ENCODE measurements at places on chromosomes 1 and 21.

GRCh38 chr1:166838766-166839599, at the start of gene POGK:
Gene POGK, plus strand, starts transcription at chr1:166839475. Its CDS starts 1,482 bp downstream, at chr1:166840957.
- peak; percentile 75 for DNase-seq

DNA sequence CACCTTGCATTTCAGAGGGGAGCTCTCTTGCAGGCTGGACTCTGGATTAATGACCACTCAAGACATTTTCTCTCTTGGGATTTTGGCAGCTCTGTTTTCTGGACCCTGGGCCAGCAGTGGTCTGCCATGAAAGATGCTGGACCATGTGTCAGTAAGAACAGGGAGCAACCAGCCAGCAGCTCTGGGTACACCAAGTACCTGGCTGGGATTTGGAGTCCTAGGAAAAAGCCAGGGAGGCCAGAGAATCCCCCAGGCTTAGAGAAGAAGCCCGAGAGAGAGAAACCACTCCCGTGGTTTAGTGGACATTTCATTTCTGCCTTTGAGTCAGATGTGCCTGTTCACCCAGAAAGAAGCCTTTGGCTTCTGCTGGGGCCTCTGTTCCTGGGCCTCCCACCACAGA, 2.5 kb downstream of the NFASC start:
- no peak for DNase-seq

DNA sequence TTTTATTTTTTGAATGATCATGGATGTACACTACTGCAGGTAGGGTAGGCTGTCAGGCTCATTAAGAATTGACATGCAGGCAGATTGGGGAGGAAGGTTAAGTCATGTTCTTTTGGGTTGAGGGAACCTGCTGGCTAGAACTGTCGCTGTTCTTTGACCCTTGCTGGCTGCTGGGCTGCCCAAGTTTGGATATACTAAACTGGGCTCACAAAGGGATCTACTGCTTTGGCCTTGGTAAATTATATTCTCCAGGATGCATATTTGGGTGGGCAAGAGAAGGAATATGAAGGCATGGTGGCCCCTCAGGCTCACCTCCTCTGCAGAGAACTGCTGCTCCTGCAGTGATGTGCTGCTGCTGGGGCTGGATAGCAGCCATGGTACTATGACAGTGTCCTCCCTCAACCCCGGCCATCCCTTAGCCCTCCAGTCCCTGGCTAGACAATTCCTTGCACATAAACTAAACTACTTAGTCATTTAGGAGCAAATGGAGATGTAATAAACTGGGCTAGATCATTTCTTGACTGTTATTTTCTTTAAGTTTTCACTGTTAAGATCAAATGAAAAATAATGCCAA, 6.1 kb downstream of the ATP1A1 start:
- no peak for DNase-seq

GRCh38 chr1:21337928-21338572, 47.8 kb upstream of the ECE1 start:
- no peak for DNase-seq

GRCh38 chr1:14578156-14578555, 20.3 kb upstream of the KAZN start:
- no peak for DNase-seq

GRCh38 chr1:154863315-154864174, 6.5 kb downstream of the KCNN3 start:
- DNase-seq, result peak; percentile 75

GRCh38 chr1:214332946-214333798, 52.2 kb downstream of the SMYD2 start:
- peak; percentile 49 for DNase-seq

GRCh38 chr1:214124915-214125314, 137.1 kb downstream of the PROX1 start:
- DNase-seq, result no peak

DNA sequence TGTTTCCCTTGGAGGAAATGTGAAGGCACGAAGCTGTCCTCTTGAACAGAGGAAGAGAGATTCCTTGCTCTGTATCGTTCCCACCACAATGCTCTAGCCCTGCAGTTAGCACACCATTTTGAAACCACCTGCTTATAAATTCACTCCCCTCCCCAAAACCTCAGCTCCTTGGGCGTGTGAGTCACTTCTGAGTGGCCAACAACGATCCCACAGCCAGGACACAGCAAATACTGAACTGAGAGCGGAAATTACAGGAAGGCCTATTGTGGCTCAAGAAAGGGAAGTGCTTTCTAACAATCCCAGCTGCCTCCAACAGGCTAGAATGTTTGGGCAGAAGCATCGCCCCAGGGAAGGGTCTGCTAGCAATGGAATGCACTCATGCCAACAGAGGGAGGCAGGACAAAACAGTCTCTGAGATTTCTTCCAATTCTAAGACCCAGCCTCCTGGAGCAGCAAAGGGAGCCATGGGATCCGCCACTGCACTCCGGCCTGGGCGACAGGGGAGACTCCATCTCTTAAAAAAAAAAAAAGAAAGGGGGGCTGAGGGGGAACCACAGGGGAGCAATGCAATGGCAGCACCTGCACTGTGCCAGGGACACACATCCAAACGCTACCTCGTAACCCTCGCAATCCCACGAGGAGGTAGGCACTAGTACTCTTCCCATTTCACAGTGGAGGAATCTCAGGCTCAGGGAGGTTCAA, 1.9 kb downstream of the TMEM53 start:
- DNase-seq, result peak; percentile 22

DNA sequence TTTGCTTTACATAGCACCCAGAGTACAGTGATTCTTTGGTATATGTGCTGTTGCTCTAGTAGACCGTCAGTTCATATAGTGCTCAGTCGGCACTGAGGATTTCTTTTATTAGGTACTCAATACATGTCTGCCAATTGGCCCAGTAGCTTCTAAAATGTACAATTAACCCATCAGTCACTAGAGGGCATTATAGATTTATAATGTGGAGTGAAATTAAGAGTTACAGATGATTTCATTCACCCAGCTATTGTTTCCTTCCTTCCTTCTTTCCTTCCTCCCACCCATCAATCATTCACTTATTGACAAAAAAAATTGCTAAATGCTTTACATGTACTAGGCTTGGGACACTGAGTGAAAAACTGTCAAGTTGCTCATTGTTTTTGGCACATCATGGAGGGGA, 263.6 kb upstream of the USP24 start:
- no peak for DNase-seq

GRCh38 chr21:30988706-30989105, 49.6 kb downstream of the KRTAP19-8 start:
- DNase-seq, result no peak

- DNase-seq, result no peak
These were observed 80.2 kb upstream of the F3 start for GRCh38 chr1:94621802-94622201.

- no peak for DNase-seq
These were observed 252.1 kb downstream of the PRDM2 start for GRCh38 chr1:13951793-13952751.

- no peak for DNase-seq
These were observed 284.3 kb upstream of the FMN2 start for GRCh38 chr1:239807361-239807760.

GRCh38 chr1:9960706-9961562, 17.7 kb downstream of the NMNAT1 start:
- no peak for DNase-seq

- peak; percentile 24 for DNase-seq
These were observed 2.1 kb downstream of the F3 start for GRCh38 chr1:94539496-94539895.

DNA sequence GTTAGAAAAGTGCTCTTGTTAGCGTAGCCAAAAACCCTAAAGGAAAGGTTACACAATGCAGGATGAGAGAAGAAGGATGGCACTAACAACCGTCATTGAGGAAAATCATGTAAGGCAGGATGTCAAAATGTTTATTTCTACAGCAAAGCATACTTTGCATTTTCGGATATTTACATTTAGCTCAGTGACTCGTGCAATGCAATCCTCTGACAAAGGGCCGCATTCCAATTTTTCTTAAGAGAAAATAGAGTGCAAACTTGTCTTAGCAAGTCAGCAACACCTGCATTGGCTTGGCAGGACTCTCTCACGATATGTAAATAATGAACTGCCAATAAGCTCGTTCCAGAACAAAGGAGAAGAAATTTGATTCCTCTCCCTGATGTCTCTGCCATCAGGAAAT, 33.3 kb downstream of the TIAM1 start:
- DNase-seq, result no peak

DNA sequence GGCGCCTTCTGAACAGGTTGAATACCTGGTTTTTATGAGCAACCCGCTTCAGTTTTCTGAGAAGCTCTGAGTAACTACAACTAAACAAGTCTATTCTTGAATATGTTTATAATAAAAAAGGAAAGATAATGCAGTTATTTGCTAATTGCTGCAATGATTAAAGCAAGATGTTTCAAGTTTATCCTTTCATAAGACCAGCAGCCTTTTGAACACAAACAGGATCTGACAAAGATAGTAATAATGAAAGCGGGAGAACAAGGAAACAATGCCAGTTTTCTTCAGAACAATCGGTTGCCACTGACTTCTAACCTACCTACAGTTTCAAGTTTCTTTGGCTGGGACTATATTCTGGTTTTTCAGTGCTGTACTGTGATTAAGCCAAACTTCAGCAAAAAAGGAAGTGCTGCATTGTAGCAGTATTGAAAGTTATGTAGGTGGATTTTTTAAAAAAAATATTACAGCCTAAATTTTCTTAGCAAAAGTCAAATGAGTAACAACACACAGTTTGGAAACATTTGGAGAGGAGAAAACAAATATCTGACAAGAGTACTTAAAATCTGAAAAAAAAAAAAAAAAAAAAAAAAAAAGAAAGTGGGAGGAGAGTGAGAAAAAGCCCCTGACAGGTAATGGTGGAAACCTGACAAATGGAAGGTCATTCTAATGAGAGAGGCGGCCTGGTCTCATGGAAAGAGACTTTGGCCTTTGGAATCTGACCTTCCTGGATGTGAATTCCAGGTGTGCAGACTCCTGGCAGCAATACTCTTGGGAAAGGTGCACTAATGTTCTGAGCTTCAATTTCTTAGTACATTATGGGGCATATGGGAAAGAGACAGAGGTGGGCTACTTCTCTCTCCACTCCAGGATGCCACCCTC, 11.4 kb downstream of the KCNJ15 start:
- DNase-seq, result no peak

DNA sequence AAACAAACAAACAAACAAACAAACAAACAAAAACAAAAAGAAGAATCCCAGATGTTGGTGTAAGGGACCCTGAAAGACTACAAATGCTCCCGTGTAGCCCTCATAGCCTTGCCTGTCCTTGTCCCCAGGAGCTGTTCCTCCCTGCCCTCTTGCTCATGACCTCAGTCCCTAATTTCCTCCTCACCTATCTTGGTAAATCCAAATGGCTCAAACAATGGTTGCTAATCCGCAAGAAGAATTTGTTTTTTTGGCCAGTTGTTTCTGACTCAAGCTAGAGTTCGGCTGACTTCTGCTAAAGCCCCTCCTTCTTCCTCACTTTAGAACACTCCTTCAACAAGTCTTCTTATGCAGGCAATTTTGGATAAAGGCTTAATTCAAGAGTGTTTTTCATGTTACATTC, 15.6 kb downstream of the LCA5L start:
- no peak for DNase-seq

DNA sequence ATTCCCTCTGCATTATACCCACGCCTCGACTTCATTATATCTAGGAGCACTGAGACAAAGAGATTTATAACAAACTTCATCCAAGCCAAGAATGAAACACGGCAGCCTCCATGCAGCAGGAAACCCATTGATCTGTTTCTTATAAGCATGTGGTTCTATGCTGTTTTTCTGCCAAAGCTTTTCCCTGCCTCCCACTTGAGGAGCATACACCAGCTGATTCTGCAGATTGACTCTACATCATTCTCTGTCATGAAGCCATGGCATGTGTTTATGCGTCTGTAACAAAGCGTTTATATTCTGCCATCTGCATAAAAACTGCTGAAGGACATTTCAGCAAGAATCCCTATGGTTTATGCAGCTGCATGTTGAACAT, 102.0 kb downstream of the CYYR1 start:
- DNase-seq, result no peak

Measured in brain microvascular endothelial cell (primary cell).